ENCODE measurements at places on chromosomes 7 and 10.
A peak's percentile ranks its signal among the peaks of the same experiment; 100 is the strongest.

- peak; percentile 11 for DNase-seq
These were observed at the start of gene HSPA12A for GRCh38 chr10:116742367-116743265. Gene HSPA12A (minus strand): TSS chr10:116742566. CDS start chr10:116742469, 97 bp downstream.

DNA sequence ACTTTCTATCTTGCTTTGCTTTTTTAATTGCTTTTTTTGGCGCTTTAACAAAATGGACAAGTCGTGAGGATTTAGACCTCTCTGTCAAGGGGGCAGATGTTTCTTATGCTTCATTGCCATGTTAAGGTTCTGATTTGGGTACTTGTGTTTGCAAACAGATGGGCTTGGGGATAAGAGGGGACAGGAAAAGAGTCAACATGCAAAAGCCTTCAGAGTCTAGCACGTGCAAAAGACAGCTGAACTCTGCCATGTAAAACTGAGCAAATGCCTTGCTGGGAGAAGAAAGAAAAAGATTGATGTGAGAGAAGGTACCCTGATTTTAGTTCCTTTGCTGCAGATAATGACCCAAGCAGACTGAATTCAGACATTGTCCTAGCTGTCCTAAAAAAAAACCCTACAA lies 173.1 kb downstream of the KIAA1217 start:
- no peak for DNase-seq

GRCh38 chr7:7779888-7780287 lies 61.5 kb upstream of the RPA3 start:
- no peak for DNase-seq

DNA sequence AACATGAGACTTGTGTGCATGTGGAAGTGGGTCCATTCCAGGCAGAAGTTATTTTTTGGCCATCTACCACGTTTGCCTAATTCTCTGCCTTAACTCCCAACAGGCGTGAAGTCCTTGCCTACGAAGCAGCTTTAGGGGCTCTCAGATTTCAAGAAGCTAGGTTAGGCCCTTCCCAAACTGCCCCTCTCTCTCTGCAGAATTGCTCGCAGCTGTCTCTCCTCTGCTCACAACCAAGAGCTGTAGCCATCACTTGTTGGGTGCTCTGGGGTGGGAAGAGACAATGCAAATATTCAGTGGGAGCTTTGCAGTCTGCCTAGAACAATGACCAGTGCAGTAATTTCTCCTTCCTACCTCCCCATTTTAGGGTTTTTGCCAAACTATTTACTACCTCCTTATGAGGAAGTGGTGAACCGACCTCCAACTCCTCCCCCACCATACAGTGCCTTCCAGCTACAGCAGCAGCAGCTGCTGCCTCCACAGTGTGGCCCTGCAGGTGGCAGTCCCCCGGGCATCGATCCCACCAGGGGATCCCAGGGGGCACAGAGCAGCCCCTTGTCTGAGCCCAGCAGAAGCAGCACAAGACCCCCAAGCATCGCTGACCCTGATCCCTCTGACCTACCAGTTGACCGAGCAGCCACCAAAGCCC lies 24.9 kb downstream of the CYP17A1 start:
- no peak for DNase-seq

- no peak for DNase-seq
These were observed 417.8 kb downstream of the PARD3 start for GRCh38 chr10:34397324-34397723.

DNA sequence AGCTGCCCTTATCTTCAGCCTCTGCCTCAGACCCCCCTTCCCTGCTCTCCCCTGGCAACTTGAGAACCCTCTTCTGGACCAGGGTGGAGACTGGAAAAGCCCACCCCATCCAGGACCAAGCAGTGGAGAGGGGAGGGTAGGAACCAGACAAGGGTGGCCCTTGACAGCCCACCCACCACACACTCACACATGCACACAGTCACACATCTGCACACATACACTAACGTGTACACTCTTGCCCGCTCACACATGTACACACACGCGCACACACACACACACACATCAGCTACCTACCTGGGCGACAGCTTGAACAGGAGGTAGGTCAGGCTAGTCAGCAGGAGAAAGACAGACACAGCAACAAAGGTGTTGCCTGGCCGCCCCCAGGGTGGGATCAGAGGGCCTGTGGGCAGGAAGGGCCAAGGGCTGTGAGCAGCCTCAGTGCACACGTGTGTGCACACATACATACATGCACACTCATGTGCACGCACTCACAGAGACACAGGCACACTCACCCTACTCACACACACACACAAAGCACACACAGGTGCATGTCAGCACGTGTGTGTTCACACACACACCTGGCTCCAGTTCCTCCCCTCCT lies 34.9 kb upstream of the TUBB8 start:
- no peak for DNase-seq

GRCh38 chr10:112539340-112539739 lies 92.3 kb downstream of the VTI1A start:
- DNase-seq, result no peak

GRCh38 chr7:30922596-30922995 lies 10.9 kb downstream of the AQP1 start:
- no peak for DNase-seq

- no peak for DNase-seq
These were observed 57.4 kb upstream of the SVIL start for GRCh38 chr10:29692121-29692539.

DNA sequence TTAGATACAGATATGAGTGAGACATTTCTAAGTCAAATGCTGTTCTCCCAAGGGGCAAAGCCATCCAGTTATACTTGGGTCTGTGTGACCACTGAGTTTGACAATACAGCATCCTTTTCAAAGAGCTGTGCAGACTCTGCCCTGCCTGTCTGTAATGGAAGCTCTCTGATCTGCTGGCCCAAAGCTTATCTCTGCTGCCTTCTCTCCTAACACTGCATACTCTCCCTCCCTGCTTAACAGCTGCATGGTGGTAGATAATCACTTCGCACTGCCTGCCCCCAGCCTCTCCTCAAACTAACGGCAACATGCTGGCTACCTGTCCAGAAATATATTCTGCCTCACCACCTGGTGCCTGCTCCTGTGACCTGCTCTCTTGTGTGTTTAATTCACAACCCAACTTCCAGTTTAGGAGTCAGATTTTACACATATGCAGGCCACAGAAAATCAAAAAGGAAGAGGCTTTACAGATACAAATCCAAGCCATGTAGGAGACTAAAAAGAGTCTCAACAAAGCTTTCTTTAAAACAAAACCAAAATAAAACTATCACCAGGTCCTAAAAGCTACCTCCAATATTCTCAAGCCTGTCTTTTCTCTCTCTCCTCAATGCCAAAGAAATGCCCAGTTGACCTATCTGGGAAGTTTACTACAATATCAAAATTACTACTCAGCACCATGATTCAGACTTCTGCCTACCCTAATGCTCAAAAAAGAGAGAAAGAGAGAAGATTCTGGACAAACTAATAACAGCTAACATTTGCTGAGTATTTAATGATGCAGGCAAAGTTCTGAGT lies 145.6 kb downstream of the RELN start:
- no peak for DNase-seq

DNA sequence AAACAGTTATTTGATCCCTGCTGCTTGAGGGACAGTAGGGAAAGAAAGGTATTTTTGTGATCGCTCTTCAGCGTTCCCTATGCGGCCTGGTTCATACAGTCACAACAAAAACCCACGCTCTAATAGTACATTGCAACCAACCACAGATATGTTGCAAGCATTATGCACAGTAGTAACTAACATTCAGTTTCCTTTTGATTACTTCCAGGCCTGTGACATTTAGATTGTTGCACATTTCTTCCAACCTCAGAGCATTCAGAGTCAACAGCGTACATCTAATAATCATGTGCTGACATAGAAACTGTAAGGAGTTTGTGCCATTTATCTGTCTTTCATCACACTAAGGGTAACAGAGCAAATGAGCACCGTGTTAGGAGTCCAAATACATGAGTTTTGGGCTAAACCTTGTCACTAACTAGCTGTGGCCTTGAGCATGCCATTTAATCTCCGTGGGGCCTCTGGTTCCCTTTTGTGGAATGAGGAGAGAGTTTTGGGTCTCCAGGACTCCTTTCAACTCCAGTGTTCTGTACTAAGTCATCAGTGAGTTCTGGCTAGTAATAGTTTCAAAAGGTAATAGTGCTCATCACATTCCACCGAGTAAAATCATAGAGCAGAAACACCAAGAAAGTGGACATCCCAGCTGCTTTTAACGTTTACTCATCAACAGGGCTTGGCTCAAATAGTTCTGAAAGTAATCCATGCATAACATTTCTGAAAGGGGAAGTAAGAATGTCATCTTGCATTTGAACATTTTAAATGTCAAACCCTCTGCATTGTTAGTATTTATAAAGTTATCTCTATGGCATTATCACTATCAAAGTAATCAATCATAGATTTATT lies 99.0 kb upstream of the FZD1 start:
- no peak for DNase-seq

GRCh38 chr10:16966991-16967865 lies 150.0 kb upstream of the RSU1 start:
- no peak for DNase-seq

- DNase-seq, result no peak
These were observed 1.6 kb downstream of the BAMBI start for GRCh38 chr10:28678687-28679457.

- no peak for DNase-seq
These were observed 19.6 kb upstream of the GPNMB start for GRCh38 chr7:23226844-23227450.

DNA sequence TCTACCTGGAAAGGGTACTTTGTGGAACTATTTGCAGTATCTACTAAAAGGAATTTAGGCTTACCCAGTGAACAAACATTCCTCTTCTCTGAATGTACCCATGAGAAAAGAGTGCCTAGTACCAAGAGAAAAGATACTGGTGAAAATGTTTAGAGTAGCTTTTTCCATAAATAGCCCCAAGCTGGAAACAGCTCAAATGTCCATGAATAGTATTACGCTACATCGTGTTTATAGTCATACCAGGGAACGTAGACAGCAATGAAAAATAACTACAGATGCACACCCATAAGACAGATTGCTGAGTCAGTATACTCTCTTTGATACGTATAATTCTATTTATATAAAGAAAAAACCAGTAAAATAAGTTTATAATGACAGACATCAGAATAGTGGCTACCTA lies 285.9 kb downstream of the KLF6 start:
- no peak for DNase-seq

DNA sequence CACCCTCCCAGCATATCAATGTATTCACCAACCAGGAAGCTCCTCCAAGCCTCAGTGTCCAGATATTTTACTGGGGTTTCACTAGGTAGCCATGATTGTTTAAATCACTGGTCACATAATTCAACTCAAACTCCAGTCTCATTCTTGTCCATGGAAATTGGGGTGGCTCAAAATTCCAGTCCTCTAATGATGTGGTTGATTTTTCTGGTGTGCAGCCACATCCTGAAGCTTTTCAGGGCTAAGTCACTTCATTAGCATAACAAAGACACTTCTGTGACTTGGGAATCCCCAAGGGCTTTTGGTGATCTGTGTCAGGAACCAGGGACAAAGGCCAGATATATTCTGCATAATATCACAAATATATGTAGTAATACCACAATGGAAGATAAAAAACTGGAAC lies 786.9 kb upstream of the IGFBP3 start:
- no peak for DNase-seq

DNA sequence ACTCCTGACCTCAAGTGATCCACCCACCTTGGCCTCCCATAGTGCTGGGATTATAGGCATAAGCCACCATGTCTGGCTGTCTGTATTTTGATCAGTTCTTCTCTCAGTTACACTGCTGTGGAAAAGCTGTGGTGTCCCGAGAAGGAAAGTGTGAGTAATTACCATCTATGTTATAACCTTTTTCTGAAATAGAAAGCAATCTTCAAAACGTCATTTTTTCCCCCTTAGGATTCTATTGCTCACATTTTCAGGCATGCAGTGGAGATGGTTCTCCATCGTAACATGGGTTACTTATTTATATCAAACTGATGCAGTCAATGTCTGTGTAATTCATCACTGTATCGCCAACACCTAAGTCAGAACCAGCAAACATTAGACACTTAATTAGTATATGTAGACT lies 103.5 kb upstream of the FAM3C start:
- no peak for DNase-seq

- DNase-seq, result no peak
These were observed 246.7 kb upstream of the TPK1 start for GRCh38 chr7:145082366-145083161.

GRCh38 chr7:70044064-70044463 lies 445.8 kb downstream of the AUTS2 start:
- no peak for DNase-seq

DNA sequence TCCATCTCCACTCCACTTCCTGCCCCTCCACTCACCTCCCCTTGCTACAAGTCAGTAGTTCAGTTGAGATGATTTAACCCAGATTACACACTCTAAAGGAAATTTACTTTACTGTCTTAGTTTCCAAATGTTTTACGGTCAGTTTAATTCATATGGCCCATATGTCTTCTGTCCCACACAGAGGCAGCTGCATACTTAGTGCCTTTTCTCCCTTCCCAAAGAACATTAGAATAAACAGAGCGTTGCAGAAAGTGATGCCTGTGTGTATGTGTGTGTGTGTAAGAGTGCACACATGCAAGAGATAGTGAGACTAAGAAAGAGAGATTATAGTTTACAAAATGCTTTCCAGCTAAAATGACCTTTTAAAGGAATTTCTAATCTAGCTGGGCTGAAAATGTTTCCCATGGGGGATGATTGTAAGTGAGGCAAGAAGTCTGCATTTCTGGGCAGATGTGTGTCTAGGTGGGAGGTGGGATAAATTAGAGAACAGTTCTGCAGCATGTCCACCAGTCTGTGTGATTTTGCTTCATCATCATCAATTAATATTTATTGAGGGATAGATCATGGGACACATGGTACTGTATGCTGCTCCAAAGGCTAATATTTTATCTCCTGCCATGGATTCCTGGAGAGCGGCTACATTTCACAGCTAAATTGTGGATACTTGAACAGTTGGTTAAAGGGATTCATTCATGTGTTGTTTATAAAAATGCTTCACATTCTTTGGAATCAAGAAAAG lies 81.5 kb downstream of the NXPH1 start:
- DNase-seq, result no peak

GRCh38 chr10:87930934-87931835 lies 67.8 kb downstream of the PTEN start:
- no peak for DNase-seq

DNA sequence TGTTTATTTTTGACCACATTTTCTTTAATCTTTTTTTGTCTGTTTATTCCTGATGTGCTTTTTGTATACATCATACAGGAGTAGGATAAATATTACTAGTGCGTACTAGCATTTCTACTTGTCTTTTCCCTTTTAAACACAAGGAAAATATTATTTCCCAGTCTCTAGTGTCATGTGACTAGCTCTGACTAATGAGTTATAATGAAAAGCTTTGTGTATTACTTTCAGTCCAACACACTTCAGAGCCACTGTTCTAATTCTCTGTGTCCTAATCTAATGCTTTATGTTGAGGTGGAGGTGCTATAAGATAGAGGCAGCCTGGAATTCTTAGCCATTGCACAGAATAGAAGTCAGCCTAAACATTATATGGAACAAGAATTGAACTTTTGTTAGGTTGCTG lies 65.0 kb upstream of the RAB18 start:
- DNase-seq, result no peak

GRCh38 chr10:80210259-80210658 lies 4.9 kb upstream of the ANXA11 start:
- no peak for DNase-seq

GRCh38 chr7:155625557-155625956 lies 18.9 kb upstream of the RBM33 start:
- DNase-seq, result no peak

GRCh38 chr10:64863836-64864235 lies 1342.6 kb downstream of the REEP3 start:
- no peak for DNase-seq

GRCh38 chr10:107542607-107543006 lies 378.1 kb upstream of the SORCS1 start:
- DNase-seq, result no peak

All from effector CD8-positive, alpha-beta T cell (primary cell).